ENCODE measurements at places on chromosomes 7 and 10.

DNA sequence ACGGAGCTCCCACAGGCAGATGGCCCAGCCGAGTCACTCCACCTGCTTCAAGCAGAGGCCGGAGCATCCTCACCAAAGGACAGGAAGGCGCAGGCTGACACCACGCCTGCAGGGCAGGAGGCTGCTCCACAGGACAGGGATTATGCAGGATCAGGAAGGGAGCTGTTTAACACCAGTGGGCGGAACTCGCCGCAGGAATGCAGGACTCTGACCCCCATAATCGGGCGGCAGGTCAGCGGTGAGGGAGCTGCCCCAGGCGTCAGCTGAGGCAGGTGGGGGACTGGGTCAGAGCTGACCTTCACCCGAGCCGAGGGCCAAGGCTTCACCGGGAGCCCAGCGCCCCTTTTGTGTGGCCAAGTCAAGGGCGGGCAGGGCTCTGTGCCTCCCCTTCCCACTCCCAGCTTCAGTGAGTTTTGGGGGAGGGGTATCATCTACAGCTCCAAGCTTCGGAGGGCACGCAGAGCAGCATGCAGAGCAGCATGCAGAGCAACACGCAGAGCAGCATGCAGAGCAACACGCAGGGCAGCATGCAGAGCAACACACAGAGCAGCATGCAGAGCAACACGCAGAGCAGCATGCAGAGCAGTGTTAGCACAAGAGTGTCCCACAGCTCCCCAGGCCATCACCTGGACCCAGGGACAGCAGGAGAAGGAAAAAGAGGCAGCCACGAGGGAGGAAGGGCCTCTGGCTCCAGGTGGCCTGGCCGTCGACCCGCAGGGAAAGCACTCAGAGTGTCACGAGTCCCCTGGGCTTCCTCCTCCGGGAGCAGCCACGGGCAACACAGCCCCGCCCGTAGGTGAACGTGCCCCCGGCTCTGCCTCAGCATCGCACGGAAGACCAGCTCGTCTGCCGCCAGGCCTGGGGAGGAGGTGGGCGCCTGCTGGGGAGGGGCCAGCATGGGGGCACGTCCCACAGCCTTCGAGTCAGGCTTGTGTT is 151.7 kb upstream of the PPP2R2D start:
- DNase-seq: no peak

GRCh38 chr10:91879515-91880170 is 29.6 kb downstream of the FGFBP3 start:
- DNase-seq: no peak

- DNase-seq: no peak
Observed at GRCh38 chr7:500521-501420, 18.9 kb downstream of the PDGFA start.

GRCh38 chr10:117223693-117224430 is 17.1 kb upstream of the SLC18A2 start:
- DNase-seq: no peak
